ENCODE measurements at places on chromosomes 7 and 10.

DNA sequence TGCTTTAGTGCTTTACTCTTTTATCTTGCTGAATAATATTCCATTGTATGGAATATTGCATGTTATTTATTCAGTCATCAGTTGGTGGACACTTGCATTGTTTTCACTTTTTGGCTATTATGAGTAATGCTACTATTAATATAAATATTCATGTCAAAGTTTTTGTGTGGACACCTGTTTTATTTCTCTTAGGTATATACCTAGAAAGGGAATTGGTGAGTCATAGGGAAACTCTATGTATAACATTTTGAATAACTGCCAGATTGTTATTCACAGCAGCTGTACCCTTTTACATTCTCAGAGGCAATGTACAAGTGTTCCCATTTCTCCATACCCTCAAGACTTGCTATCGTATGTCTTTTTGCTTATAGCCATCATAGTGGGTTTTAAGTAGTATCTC lies 268.7 kb downstream of the SEMA3A start:
- no peak for DNase-seq

DNA sequence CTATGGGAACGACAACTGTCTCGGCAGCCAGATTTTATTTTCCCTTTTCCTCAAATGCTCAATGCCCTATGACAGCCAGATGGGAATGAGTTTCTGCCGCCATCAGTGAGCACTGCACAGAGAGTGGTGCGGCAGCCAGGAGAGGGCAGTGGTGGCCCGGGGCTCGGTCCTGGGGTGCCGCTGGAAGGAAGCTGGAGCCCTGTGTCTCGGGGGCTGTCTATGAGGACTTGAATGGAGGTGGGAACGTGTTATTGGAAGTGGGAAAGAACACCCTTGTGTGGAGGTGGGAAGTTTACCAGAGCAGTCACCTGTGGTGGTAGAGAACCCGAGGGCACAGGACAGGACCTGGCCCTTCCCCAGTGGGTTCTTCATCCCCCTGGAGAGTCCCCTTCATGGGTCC lies 35.8 kb downstream of the JAKMIP3 start:
- DNase-seq: no peak

DNA sequence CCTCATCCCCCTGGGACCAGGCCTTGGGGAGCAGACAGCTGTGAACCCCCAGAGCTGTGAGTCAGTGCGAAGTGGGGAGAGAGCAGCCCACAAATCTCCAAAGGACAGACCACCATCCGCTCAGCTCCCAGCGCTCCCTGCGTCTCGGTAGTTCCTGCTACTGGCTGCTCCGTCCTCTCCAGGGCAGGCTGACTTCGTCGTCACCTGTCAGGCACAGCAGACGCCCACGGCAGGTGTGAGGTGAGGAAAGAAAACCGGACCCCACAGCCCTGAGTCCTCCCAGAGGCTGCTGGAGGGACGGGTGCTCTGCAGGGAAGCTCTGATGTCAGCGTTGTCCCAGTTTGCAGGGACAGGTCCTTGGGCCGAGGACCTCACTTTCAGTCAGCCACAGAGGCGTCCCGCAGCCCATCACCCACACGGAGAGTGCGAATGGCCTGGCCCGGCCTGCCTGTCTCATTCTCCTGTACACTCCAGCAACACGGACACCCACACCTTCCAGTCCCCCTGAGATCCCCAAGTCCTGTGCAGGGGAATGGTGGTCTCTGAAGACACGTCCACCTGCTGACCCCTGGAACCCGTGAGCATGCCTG lies 95.2 kb downstream of the DNAJB6 start:
- DNase-seq: no peak

GRCh38 chr10:725302-725701 lies 35.8 kb upstream of the DIP2C start:
- DNase-seq: no peak

GRCh38 chr10:99365311-99365710 lies 36.2 kb downstream of the CNNM1 start:
- no peak for DNase-seq

- no peak for DNase-seq
These were observed 61.3 kb downstream of the ZNF22 start for GRCh38 chr10:45061982-45062381.

- DNase-seq: no peak
These were observed 99.0 kb downstream of the SH3PXD2A start for GRCh38 chr10:103756277-103756869.

DNA sequence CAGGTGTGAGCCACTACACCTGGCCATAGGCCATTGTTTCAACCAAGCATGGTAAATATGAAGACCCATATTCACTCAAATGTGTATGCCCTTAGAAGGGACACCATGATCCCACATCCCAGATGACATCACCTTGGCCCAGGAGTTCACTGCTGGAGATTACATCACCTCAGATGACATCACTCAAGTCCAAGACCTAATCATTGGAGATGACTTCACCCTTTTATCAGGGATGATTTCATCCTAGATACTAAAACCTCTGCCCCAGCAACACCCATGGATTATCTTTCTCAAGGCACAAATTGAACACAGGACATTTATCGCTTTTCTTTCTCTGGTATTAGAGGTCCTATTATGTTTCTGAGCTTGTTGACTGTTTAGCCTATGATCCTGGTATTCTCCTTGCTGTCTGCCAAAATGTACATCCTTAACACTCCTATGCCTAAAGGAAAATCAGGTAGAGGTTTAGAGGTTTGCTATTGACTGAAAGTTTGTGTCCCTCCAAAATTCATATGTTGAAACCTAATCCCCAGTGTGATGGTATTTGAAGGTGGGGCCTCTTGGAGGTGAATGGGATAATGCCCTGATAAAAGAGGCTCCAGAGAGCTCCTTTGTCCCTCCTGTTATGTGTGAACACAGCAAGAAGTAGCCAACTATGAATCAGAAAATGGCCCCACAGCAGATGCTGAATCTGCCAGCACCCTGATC lies 9.8 kb upstream of the CYP2C18 start:
- no peak for DNase-seq

GRCh38 chr7:155648752-155649339 lies 4.4 kb downstream of the RBM33 start:
- DNase-seq: no peak

GRCh38 chr10:32112055-32112454 lies 55.8 kb upstream of the KIF5B start:
- DNase-seq: no peak

DNA sequence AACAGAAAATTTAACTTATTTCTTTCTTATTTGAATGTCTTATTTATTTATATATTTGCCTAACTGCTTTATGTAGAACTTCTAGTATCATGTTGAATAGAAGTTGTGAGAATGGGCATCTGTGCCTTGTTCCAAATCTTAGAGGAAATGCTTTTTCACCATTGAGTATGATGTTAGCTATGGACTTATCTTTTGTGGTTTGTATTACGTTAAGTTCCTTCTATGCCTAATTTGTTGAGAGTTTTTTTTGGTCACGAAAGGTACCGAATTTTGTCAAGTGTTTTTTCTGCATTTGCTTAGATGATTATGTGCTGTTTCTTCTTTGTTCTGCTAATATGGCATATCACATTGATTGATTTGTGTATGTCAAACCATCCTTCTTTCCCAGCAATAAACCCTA lies 161.0 kb upstream of the TRIM24 start:
- no peak for DNase-seq

DNA sequence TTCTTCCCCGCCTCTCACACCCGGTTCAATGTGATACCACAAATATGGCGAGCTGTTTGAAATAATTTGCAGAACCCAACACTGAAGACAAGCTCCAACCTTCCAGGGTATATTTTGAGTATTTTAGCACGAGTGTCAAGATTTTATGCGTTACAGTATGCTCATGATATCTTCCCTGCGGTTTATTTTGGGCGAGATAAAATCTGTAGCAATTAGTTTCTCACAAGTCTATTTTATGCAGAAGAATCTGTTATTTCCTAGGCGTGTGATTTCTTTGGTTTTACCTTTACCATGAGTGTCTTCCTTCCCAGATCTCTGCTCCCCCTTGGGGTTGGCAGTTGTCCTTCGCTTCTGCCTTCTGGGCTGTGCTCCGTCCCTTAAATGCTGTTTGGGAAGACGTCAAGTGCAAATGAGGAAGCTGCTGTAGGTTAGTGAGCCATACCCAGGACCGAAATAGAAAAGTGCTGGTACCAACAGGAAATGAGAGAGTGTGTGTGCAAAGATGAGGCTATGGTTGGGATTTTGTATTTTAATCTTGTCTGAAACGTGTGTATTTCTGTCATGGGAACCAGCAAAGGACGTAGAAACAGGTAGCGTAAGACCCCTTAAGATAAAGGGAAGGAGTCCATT lies 299.8 kb downstream of the KLF6 start:
- no peak for DNase-seq

- DNase-seq: no peak
These were observed 15.2 kb upstream of the FZD1 start for GRCh38 chr7:91248996-91249395.

GRCh38 chr7:494259-494687 lies 25.4 kb downstream of the PDGFA start:
- DNase-seq: no peak

- DNase-seq: no peak
These were observed 453.5 kb upstream of the SEMA3A start for GRCh38 chr7:84647797-84648757.

DNA sequence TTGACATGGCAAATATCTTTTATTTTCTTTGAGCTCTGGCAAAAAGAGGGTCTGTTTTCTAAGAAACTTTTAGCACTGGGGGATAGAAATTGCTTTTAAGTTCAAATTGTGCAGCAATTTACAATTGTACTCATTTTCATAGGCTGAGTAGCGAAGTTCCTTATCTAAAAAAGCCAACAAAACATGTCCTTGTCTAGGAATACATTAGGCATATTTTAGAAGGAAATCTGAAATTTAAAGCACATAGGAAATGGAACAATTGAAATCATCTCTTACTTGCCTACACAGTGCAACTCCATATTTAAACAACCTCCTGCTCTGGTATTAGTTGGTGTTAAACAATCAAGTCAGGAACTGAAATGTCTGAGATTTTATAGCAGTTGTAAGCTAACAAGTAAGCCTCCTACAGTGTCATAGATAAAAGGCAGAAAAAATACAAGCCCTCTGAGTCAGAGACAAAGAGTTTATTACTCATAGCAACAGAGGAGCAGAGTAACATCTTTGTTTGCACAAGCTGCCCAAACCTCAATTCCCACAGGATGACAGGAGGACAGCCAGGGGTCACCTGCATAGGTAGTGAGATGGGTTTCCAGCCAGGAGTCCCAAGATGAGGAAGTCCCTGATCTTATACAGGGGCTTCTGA lies 280.2 kb upstream of the HGF start:
- no peak for DNase-seq

DNA sequence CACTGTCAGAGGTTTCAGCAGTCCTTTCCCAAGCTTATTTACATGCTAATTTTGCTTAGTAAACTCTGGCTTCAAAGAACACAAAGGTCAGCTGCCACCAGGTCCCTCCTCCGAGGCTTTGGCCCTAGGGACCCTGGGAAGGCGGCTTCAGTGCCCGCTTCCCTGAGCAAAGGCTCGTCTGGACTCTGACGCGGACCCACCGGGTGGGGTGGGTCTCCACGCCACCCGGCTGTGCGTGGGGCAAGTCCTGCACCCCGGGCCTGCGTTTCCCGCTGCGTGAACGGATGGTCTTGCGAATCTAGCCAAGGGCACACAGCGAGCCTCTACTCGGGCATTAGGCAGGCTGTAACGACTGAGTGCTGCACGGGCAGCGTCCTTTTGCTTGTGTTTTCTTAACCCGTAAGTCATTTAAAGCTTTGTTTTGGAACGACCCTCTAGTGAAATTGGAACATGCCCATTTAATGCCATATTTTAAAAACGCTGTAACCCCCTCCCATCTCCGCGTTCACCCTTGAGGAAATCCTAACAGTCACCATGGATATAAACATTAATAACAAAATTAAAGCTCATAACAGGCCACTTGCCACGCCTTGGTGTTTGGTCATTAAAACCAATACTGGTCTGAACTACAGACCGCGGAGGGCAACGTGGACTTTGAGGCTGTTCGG lies 828 bp downstream of the BNIP3 start:
- no peak for DNase-seq

DNA sequence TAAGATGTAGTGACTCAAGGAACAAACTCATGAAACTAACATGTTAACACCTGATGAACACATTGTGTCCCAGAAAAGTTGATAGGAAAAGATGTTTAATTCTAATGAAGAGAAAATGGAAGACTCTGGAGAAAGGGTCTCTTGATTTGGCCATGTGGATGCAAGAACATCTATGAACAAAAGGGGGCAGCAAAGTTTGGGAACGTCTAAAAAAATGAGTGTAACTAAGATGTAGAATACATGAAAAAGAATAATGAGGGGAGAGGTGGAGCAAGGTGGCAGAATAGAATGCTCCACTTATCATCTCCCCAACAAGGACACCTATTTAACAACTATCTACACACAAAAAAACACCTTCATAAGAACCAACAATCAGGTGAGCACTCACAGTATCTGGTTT lies 805.1 kb downstream of the TNS3 start:
- DNase-seq: no peak

DNA sequence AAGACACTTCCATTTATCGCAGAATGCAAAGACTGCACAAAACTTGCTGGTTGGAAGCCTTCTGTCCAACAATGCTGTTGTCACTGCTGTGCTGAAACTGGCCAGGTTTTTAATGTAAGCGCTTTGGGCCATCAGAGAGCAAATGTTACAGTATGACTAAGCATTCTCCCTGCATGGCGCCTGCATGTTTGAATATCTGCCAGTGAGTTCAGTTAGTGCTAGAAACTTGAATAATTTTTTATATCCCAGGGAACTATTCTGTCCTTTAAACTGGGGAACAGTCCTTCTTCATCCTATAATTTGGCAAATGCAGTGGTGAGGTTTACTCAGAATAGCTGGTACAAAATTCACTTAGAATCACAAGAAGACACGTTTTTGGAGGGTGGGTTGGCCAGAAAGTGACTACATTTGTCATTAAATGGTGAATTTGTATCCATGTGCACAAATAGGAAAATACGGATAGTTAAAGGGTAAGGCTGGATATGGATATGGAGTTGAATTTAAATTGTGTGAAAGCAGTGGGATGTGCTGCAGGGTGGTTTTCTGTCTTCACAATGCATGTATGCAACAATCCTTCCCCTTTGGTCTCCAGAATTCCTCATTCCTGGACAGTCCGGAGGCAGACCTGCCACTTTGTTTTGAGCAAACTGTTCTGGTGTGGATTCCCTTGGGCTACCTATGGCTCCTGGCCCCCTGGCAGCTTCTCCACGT lies 1.7 kb downstream of the ABCC2 start:
- DNase-seq: no peak

GRCh38 chr10:77849039-77849664 lies 77.4 kb downstream of the DLG5 start:
- no peak for DNase-seq

GRCh38 chr7:46468753-46469356 lies 547.8 kb upstream of the IGFBP3 start:
- no peak for DNase-seq

GRCh38 chr10:109259293-109259692 lies 664.0 kb downstream of the XPNPEP1 start:
- no peak for DNase-seq

- DNase-seq: no peak
These were observed 1195.8 kb downstream of the SORCS1 start for GRCh38 chr10:105968666-105969065.

GRCh38 chr10:44627591-44628354 lies 242.9 kb upstream of the CXCL12 start:
- no peak for DNase-seq

GRCh38 chr7:127745445-127745844 lies 93.5 kb downstream of the SND1 start:
- DNase-seq: peak; percentile 67

GRCh38 chr7:70707823-70708243 lies 424.1 kb upstream of the GALNT17 start:
- DNase-seq: no peak

- no peak for DNase-seq
These were observed 644 bp downstream of the BUD23 start for GRCh38 chr7:73683788-73684693.

GRCh38 chr7:48154792-48155413 lies 16.4 kb upstream of the ABCA13 start:
- peak; percentile 48 for DNase-seq

Measured in activated CD4-positive, alpha-beta T cell treated with anti-CD3 and anti-CD28 coated beads, Interleukin-2, amount 50 U/mL, for 16 hours (primary cell).